Esophagus mucosa (tissue), 1 donor: ENCODE measurements at places on chromosomes 13 and 19.

GRCh38 chr19:6970021-6970420 is 51.2 kb downstream of the MBD3L2B start:
- no peak for ATAC-seq

DNA sequence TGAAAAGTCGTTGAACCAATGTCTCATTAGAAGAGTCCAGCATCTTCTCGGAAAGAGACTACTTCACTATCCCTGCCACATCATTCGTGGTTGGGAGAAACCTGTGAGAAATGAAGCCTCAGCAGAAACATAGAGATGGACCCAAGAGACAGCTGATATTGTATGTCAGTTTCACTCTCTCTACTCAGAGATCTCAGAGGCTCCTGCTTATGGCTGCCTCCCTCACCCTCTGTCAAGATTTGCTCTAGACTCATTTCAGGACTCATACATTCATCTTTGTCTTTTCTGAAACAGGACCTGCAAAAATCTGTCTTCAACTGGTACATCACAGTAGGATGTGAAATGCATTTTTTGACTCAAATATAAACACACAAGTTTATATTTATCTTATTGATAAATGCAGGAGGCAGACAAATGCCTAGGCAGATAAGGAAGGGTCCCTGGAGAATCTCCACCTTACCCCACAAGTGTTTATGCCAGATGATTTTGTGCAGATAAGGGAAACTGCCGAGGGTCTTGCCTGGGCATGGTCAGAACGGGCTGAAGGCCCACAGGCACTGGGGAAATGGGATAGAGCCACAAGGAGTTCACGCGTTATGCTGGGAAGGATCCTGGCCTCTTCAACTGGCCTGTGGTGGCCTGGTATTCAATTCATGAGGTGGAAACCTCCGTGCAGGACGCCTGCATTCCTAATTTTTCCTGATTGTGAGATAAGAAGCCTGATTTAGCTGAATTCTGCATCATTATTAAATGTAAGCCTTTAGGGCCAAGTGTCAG is 1834.0 kb upstream of the PCDH20 start:
- ATAC-seq: no peak

- no peak for ATAC-seq
These were observed 27.4 kb downstream of the SH3GL1 start for GRCh38 chr19:4373013-4373367.

GRCh38 chr13:112873851-112874750 is 94.9 kb upstream of the MCF2L start:
- ATAC-seq: peak; percentile 71

DNA sequence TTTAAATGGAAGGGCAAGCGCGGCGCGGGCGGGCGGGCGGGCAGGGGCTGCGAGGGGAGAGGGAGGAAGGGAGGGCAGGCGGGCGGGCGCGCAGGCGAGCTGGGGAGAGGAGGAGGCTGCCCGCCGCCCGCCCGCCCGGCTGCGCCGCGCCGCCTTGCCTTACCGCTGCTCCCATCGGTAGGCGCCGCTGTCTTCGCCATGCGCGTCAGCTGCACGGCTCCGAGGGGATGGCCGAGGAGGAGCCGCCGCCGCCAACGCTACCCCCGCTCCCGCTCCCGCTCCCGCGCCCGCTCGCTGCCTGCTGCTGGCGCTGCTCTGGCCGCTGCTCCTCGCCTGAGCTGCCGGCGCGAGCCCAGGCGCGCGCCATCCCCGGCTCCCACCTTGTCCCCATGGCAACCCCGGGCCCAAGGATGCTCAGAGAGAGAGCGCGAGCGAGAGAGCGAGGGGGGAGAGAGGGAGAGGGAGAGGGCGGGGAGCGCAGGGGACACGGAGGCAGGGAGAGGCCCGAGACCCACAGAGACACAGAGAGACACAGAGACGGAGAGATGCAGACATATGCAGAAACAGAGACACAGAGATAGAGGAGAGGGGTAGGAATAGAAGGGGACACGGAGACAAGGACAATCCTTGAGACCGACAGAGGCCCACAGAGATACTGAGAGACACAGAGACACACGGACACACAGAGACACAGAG is 40.3 kb downstream of the DEDD2 start:
- ATAC-seq: peak; percentile 80

DNA sequence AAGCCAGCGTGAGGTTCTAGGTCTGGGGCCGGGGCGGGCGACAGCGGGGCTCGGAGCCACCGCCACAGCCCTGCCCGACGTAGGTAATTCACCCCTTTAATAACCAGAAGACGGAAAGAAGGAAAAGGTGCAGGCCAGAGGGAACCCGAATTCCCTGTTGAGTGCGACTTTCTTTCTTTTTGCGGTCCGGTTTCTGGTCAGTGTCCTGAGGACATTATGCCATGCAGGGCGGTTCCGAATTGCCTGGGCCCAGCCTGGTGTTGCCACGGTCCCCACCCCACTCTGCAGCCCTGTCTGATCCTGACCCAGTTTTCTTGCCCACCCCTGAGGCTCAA is 18.4 kb upstream of the TFDP1 start:
- ATAC-seq: no peak

DNA sequence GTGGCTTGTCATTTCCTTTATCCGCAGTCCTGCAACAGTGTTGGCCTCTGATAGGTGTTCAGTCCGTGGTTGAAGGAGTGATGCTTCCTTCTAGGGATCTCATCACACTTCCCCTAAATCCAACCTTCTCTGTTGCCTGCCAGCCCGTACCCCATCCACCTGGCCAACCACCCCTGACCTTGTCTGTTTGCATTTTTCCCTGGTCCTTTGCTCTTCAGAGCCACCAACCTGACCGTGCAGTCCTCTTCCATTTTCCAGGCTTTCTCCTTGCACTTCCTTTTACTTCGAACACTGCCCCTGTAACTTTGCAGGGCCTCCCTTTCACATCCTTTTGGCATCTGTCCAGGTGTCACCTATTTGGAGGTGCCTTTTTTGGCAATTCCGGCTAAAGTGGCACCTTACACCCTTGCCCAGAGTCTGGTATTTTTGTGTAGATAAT is 696 bp downstream of the ZNF460 start:
- ATAC-seq: no peak

- no peak for ATAC-seq
These were observed at the start of gene GAMT for GRCh38 chr19:1401138-1401888. Gene GAMT (minus strand): TSS chr19:1401542. CDS start chr19:1401476, 66 bp downstream.

- peak; percentile 8 for ATAC-seq
These were observed 591 bp downstream of the DOHH start for GRCh38 chr19:3499738-3500428.

GRCh38 chr19:17718550-17718946 is 732 bp upstream of the MAP1S start:
- no peak for ATAC-seq

DNA sequence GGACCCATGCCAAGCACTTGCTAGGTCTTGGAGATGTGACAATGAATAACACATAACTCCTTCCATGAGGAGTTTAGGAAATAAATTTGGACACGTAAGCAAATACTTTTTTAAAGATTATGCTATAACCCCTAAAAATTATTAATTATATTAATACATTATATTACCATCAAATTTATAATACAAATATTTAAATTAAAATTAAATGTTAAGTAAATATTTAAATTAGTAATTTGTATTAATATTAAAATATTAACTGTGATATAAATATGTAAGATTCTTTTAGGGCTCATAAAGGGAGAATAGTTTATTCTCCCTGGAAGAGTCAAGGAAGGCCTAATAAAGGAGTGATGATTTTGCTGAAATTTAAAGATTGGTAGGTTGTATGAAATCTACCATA is 121.1 kb downstream of the RAP2A start:
- ATAC-seq: no peak

DNA sequence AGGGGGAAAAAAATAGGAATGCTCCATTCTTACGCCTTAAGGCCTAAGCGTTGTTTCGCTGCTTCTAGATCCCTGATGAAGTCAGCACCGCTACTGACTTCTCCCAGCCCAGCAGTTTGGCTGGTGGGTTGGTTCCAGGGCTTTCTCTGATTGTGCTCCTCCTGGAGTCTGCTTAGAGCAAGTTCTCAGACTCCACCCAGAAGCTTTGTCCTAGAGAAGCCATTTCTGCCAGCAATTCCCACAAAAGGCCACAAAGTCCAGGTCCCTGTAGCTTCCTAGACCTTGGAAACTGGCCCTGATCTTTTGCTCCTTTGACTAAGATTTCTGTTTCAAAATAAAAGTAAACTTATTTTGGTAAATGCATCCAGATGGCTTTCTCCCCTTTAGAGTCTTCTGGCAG is 65.4 kb downstream of the KCTD12 start:
- ATAC-seq: no peak

- peak; percentile 71 for ATAC-seq
These were observed 7.1 kb downstream of the HNRNPM start for GRCh38 chr19:8451885-8452284.

- ATAC-seq: peak; percentile 4
These were observed 22.4 kb downstream of the OLFM2 start for GRCh38 chr19:9914001-9914314.

- no peak for ATAC-seq
These were observed 357.2 kb downstream of the SLITRK6 start for GRCh38 chr13:85441975-85442374.

- peak; percentile 72 for ATAC-seq
These were observed 6.3 kb downstream of the PLEKHF1 start for GRCh38 chr19:29671393-29672160.

DNA sequence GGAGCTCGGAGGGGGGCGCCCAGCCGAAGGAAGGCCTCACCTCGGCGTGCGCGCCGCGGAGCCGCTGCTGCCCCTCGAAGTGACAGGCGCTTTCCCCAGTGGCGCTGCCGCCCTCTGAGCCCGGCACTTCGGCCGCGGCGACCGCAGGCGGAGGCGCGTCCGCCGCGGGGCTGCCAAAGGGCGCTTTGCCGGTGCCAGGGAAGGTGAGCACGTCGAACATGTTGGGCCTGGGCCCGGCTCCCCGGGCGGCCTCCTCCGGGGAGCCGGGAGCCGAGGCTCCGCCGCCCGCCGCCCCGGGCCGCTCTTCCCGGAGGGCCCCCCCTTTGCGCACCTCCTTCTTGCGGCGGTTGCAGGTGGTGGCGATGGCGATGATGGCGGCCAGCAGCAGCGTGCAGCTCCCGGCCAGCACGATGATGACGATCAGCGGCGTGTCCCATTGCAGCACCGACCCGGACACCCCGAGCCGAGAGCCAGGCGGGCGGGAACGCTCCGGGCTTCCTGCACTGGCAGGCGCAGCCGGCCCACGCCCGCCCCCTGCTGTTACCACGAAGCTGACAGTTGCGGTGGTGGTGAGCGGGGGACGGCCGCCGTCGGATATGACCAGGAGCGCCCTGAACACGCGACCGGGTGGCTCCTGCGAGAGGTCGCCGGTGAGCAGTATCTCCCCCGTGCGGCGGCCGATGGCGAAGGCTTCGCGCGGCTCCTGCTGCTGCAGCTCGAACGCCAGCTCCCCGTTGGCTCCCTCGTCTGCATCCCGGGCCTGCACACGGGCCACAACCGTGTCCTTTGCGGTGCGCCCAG is 2.5 kb downstream of the PCDH8 start:
- ATAC-seq: peak; percentile 34

- ATAC-seq: no peak
These were observed 204.6 kb upstream of the TSHZ3 start for GRCh38 chr19:31553846-31554215.

GRCh38 chr13:24511816-24512196 is 772 bp downstream of the PARP4 start:
- ATAC-seq: peak; percentile 28

GRCh38 chr13:73677048-73677601 is 457.1 kb downstream of the KLF12 start:
- ATAC-seq: peak; percentile 94

DNA sequence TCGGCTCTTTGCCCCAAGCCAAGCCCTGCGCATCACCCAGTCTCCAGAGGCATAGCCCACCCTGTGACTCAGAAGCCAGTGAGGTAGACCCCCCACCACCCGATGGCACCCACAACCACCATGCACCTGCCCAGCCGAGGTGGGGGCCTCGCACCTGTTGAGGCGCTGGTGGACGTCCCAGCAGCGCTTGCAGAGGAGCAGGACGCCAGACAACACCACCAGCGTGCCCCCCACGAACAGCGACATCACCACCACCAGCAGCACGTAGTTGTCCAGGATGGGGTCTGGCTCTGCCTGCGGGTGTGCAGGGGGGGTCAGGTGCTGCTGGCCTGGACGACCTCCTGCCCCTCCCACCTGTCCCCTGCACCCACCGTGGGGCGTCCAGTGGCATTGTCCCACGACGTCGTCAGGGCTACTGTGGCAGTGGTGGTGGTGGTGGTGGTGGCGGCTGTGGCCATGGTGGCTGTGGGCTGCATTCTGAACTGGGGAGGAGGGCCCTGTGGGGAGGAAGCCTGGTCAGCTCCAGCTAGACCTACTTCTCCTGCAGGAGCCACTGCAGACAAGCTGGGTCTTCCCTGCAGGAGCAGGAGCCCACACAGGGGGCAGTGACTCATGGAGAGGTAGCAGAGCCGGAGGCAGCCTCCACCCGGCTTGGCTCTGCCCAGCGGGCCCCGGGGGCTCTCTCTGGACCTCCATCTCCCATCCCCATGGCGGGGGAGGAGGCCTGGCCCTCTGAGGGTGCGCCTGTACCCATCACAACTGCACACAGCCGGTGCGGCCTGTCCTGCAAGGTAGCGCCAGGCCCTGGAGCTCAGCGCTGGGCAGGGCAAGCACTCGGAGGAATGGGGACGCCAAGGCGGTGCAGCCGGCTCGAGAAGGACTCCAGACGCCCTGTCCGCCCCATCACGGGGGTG is 1.9 kb downstream of the CBARP start:
- ATAC-seq: peak; percentile 37

GRCh38 chr19:50791594-50792271 is 1.5 kb downstream of the ACP4 start:
- ATAC-seq: no peak

DNA sequence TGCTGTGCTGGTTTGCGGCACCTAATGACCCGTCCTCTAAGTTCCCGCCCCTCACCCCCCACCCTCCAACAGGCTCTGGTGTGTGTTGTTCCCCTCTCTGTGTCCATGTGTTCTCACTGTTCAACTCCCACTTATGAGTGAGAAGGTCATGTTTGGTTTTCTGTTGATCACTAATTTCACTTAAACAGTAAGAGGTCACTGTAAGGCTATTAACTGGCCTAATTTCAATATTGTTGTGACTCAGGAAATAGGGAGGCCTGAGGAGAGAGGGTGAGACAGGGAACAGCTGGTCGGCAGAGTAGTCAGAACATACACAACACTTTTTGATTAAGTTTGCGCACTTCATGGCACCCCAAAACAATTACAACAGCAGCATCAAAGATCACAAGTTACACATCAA is 15.6 kb downstream of the TUBGCP3 start:
- ATAC-seq: no peak

GRCh38 chr13:97380696-97381095 is 53.3 kb upstream of the RAP2A start:
- no peak for ATAC-seq

DNA sequence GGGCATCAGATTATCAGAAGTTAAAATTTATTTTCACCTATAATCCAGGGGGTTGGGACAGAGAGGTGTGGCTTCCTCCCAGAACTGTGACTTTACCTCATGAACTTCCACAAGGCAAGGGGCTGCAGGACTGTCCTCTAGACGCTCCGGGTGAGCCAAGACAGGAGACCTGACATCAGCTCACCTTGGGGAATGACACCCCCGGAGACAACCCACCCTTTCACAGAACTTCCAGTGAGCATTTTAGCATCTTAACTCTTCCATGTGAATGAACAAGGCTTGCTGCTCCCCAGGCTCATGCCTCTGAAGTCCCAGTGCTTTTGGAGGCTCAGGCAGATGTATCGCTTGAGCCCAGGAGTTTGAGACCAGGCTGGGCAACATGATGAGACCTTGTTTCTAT is 29.4 kb upstream of the TFDP1 start:
- ATAC-seq: no peak

- no peak for ATAC-seq
These were observed 694 bp downstream of the CLN5 start for GRCh38 chr13:76992548-76993001.
